CD4-positive, alpha-beta T cell treated with Interleukin-17A for 1 hour (primary cell): ENCODE measurements at places on chromosomes 5 and 9.
A peak's percentile ranks its signal among the peaks of the same experiment; 100 is the strongest.

GRCh38 chr5:170761048-170761707, 22.3 kb upstream of the GABRP start:
- DNase-seq = no peak

GRCh38 chr9:3088219-3088618, 244.3 kb upstream of the PUM3 start:
- no peak for DNase-seq

- DNase-seq = no peak
Measured at GRCh38 chr9:17204611-17205152, 69.8 kb downstream of the CNTLN start.

DNA sequence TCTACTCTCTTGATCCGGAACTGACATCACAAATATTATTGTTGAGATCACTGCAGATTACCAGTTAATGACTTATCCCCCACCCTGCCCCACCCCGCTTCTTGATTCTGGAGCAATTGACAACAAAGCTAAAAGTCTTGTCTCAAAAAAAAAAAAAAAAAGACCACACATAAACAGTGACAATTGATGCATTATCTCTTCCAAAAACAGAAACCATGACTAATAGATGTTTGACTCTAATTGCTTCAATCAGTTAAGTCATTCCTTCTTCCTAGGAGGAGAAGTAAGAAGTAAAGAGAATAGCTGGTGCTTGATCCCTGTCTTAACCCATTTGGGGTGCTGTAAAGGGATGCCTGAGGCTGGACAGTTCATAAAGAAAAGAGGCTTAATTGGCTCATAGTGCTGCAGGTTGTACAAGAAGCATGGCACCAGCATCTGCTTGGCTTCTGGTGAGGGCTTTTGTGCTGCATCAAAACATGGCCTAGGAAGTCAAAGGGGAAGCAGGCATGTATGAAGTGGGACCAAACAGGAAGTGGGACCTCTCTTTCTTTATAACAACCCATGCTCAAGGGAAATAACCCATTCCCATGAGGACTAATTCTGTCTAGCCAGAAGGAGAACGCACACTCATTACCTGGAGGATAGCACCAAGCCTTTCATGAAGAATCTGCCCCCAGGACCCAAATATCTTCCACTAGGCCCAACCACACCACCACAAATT, 158.7 kb downstream of the TMEM167A start:
- DNase-seq = no peak

DNA sequence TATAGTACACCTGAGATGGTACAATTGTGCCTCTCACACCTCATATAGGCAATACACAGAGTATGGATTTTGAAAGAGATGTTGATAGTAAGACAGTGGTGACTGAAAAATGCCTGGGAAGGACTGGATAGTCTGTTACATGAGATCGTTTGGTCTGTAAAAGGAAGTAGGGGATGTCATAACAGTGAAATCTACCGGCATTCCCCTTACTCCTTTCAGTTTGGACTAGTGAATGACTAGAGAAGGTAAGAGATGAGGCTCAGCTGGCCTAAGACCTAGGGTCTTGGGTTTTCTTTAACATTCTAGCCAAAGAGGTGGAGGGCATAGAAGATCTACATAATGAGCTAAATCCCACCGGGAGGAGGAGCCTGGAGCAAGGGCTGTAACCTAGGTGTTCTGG, 8.1 kb downstream of the TAL2 start:
- no peak for DNase-seq

DNA sequence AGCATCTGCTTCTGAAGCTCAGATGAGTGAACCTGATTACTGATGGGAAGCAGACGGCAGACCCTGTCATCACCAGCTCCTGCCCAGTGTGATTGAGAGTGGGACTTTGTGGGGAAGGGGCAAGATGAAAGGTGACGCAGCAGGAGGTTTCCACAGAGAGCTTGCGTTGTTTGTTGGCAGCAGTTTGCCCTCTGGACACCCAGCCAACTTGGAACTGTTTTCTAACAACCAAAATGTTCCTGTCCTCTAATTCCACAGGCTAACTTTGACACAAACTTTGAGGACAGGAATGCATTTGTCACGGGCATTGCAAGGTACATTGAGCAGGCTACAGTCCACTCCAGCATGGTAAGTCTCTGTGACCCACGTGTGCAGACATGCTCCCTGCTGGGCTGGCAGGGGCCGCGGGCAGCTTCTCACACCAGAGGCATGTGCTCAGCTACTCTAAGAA, 20.9 kb downstream of the CYFIP2 start:
- no peak for DNase-seq

DNA sequence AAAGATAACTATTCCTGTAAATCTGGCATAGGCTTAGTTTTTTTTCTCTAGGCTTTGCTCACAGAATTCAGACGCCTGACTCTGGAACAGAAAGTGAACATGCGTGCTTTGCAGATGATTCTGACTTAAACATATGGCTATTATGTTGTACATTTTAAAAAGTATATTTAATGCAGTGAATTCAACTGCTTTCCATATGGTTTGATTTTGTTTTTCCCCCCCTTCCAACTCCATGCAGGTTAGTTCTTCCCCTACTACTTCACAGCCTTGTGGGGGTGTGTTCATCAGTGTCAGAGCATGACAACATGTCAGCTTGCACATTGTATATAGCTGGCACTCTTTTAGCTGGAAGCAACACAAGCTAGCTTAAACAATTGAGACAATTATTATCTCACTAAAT, 226.8 kb downstream of the TMEM167A start:
- no peak for DNase-seq

- DNase-seq = peak; percentile 15
Measured at GRCh38 chr5:133610489-133611356, 1.6 kb downstream of the FSTL4 start.

DNA sequence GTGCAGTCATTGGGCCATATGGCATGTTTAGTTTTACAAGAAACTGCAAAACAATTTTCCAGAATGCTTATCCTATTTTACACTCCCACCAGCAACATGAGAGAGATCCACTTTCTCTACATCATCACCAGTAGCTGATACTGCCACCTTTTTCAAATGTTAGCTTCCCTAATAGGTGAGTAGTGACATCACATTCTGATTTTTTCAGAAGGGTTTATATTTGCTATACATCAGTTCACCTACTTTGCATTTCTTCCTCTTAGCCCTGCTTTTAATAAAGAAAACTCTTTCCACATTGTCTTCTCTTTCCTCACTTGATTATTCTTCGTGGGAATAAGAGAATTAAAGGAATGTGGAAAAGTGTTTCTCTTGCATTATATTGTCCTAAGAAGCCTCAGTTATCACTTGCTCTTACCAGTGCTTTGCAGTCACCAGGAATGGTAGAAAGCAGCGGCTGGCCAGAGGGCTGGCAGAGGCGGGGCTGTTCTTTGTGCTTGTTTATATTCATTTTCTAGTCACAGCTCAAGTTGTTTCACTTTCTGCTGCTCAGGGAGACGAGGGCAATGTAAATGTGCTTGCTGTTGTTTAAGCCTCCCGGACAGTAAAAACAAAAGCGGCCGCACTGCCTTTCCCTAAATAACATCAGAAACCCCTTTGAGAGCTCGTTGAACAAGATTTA, 164.8 kb downstream of the HSD17B3 start:
- peak; percentile 12 for DNase-seq

DNA sequence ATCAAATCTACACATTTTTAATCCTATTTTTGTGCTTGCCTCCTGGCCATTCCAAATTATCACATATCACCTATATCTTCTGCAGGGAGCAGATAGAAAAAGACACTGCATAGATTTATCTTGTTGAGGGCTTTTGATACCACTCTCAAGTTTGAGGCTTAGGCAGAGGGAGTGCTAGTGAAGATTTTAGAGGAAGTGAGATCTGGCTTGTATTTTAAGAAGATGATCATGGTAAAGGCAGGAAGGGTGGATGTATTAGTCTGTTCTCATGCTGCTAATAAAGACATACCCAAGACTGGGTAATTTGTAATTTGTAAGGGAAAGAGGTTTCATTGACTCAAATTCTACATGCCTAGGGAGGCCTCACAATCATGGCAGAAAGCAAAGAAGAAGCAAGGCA, 220.9 kb upstream of the TUT7 start:
- no peak for DNase-seq

DNA sequence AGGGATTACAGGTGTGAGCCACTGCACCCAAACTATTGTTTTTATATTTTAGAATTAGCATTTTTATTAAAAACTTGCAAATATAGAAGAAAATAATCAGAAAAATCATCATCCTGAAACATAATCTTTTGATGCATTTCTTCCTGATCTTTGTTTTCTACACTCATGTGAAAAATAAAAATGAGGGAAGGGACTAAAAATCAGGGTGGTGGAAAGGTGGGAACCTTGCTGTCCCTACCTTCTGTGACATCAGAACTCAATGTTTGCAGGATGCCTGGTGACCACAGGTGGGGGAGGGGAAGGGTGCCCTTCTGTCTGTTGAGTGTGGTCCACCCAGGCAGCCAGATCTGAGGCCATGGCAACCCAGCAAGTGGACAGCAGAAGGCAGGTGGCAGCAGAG, at the start of gene SMIM23:
SMIM23 (plus strand) TSS at position 301 of the 400 bp plus-strand sequence; CDS start at position 356, 55 bp downstream.
- no peak for DNase-seq

GRCh38 chr9:131984564-131984963, 95.1 kb downstream of the MED27 start:
- no peak for DNase-seq

GRCh38 chr5:123559434-123559775, 47.4 kb downstream of the CSNK1G3 start:
- no peak for DNase-seq

GRCh38 chr5:122221857-122222256, 90.2 kb upstream of the SNCAIP start:
- DNase-seq = no peak

GRCh38 chr5:133818869-133819600, 149.4 kb downstream of the C5orf15 start:
- DNase-seq = no peak

DNA sequence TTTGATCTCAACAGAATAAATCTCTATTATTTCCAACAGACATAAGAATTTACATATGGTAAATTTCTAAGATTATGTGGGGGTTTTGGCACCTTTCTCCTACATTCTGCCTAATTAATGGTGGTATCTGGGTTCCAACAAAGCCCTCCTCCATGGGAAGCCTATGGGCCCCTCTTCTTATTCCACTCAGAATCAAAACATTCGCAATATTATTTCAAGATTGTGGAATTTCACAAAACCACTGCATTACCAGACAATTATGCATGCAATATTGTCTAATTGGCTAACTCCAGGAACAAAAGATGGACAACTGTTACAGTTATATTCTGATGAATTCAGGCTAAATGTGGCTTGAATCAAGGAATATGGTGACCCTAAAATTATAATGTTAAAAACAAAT, 434.0 kb downstream of the NFIB start:
- DNase-seq = no peak

DNA sequence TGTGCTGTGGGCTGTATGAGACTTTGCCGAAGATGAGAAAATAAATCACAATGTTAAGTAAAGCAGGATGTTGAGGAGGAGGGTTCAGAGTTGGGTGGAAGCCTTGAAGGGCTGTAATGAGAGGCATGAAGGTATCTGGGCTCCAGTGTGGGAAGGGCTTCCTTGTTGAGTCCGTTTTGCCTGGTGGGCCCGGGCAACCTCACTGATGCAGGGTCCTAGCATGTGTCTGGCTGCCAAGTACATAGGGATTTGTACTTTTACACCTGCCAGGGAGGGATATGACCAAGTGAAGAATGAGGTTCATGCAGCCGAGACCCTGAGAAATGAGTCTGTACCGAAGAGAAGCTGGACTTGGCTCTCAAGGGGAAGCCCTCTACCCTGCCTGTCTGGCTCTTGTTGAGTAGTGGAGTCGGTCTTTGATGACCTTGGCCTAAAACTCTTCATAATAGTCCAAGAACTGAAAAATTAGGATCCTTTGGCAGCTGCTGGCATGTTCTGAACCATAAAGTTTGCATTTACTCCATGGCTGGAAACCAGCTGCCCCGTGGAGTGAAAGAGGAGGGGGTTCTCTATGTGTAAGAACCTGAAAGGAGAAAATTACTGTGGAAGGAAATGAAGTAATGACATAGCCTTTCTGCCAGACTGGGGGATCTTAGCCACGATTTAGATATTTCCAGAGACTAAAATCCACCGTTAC, 59.0 kb upstream of the DPYSL3 start:
- DNase-seq = no peak

GRCh38 chr9:135802876-135803419, 101.0 kb downstream of the KCNT1 start:
- DNase-seq = no peak

DNA sequence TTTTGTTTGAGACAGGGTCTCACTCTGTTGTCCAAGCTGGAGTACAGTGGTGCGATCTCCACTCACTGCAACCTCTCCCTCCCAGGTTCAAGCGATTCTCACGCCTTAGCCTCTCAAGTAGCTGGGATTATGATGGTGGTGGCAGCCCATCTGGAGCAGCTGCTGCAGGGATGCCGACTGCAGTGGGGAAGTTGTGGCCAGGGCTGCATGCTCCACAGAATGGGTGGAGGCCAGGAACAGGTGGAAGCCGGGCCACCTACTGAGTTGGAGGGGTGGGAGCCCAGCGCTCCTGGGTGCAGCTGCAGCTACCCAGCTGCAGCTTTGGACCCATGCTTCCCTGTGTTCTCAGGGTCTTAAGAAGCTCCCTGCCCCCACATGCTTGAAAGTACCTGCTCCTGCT, 99.7 kb downstream of the SCAI start:
- DNase-seq = no peak

GRCh38 chr9:137785704-137786161, 91.8 kb upstream of the CACNA1B start:
- no peak for DNase-seq

GRCh38 chr9:4415281-4415680, 75.0 kb upstream of the SLC1A1 start:
- no peak for DNase-seq

- DNase-seq = no peak
Measured at GRCh38 chr5:168667301-168667840, 88.2 kb upstream of the PANK3 start.

GRCh38 chr9:77825361-77825760, 177.2 kb upstream of the GNA14 start:
- no peak for DNase-seq

GRCh38 chr9:128913995-128914772, 6.6 kb upstream of the PHYHD1 start:
- no peak for DNase-seq

DNA sequence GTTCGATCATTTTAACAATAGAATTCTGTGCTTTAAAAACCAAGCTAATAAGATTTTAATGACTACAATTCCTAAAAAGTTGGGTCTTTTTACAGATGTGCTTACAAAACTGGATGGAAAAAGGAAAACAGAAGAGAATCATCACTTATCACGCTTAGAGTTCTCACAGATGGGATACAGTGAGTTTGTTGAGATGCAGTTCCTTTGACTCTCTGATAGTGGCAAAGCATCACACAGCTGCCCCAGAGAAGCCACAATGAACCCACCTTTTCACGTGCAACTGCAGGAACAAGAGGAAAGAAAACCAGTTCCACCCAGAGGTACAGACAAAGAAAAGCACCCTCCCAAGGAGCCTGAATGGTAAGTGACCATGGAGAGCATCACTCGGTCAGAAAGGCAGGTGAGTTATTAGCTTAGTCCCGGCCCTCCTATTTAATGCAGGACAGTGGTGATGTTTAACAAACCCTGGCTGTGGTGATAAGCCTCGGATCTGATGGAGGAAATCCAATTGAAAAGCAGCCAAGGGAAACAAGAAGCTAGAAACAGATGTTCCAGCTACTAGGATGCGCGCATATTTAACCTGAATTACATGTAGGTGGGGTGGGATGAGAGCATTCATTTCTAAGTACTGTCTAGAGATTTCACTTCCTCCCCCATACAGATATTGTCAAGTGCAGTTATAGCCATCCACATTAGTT, 167.7 kb downstream of the TARS1 start:
- no peak for DNase-seq

- no peak for DNase-seq
Measured at GRCh38 chr9:95796029-95796428, 79.5 kb upstream of the ERCC6L2 start.

GRCh38 chr9:114893221-114894010, 37.0 kb downstream of the TNFSF8 start:
- DNase-seq = no peak
